ENCODE measurements at places on chromosomes 5 and 9.

DNA sequence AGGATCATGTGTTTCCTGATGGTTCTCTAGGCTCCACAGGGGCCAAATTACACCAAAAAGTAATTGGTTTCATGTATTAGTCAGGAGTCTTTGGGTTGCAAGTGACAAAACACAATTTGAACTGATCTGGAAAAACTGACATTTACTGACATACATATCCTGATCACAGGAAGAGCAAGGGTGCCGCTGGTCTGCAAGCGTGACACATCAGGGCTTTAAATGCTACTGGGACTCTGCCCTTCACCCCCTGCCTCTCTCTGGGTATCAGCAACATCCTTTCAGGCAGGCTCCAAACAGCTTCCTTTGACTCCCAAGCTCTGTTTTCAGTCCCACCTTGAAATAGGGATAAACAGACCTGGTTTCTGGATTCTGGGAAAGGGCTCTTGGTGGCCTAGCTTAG lies 197.5 kb downstream of the PALM2AKAP2 start:
- no peak for DNase-seq

DNA sequence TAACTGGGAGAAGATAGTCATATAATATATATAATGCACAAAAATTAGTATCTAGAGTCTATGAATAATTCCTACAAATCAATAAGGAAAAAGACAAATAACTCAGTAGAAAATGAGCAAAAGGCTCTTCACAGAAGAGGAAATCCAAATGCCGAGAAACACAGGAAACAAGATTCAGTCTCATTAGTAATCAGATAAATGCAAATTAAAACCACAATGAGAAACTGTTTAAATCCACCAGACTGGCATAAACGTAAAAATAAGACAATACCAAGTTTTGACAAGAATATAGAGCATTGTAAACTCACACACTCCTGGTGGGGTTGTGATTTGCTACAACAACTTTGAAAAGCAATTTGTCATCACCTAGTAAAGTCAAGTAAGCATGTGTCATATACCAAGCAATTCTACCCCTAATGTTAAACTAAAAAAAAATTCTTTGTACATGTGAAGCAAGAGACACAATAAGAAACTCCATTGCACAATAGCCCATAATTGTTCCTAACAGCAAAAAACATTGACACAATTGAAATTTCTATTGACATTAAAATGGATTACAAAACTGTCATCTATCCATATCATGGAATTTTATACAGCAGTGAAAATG lies 21.0 kb upstream of the UBLCP1 start:
- DNase-seq, result no peak

DNA sequence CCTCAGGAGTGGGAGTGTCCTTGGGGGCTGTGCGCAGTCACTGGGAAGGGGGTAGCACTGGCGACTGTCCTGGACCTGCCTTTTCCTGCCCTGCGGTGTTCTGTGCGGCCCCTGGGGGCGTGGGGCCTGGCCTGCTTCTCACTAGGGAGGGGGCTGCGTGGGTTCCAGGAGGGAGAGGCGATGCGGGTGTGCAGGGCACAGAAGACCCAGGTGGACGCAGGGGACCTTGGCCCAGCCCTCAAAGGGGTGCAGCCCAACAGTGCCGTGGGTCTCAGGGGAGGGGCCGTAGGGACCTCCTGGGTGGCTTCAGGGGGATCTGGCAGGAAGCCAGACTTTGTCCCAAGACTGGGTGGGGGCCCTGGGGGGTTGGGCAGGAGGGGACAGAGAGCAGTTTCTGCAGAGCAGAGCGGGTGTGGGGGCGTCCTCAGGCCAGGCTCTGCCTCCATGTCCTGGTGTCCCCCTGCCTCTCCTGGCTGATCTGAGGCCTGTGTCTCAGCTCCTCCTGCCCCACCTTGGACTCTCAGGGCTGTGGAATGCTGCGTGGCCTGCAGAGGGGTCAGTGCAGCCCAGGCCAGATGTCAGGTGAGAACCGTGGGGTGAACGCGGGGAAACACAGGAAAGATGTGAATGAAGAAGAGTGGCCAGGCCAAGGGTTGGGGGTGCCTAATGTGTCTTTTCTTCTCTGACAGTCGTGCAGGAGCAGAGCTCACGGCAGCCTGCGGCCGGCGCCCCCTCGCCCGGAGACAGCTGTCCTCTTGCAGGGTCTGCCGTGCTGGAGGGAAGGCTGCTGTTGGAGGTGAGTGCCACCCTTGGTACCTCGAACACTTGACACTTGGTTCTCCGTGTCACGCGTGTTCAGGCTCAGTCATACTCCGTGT lies 54.6 kb downstream of the AHRR start:
- no peak for DNase-seq

GRCh38 chr9:101462558-101462957 lies 27.0 kb upstream of the ALDOB start:
- no peak for DNase-seq

DNA sequence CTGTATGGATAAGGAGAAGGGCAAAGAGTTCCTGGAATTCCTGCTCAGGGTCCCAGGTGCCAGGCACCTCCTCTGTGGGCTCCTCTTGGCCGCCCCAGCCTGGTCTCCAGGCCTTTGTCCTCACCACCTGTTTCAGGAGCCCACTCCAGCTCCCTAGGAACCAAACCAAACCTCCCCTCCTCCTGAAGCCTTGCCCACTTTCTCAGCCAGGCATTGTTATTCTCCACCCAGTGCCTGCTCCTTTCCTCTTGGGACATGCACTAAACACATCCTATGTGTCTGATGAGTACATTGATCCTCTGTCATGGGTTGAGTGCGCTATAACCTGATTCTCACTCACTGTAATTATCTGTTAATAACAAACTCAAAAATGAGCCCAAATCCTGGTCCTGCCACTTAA lies 189.8 kb downstream of the SPOCK1 start:
- no peak for DNase-seq

DNA sequence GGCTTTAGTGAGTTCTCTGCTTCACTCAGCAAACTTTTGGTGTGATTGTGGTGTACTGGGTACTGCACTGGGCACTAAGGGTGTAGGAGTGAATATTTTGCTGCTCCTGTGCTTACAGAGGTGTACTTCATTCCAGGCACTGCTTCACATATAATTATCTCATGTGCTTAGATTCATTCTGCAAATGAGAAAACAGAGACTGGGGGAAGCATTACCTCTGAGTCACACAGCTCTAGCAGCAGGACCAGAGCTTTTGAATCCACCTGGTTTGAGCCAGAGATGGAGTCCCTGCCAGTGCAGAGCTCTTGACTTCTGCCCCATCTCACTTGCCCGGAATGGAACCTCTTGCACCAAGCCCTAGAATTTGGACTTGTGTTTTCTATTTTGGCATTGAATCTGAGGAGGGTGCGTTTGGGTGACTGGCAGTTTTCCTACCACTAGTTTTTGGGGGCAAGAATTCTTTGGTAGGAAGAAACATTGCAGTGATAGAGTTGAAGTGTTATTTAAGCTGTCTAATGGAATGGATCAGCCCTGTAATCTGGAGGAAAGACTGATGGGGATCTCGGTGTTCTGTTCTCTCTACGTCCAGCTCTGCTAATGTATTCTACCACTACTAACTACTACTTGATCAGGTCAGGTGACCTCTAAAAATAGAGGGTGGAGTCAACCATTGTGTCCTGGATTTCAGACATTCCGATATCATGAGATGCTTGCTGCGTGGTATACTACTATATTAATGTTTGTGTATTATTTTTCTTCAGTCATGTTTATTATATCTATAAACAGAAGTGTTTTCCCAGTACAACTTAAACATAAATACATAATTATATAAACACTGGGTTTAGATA lies 2.5 kb downstream of the ARHGAP26 start:
- no peak for DNase-seq

DNA sequence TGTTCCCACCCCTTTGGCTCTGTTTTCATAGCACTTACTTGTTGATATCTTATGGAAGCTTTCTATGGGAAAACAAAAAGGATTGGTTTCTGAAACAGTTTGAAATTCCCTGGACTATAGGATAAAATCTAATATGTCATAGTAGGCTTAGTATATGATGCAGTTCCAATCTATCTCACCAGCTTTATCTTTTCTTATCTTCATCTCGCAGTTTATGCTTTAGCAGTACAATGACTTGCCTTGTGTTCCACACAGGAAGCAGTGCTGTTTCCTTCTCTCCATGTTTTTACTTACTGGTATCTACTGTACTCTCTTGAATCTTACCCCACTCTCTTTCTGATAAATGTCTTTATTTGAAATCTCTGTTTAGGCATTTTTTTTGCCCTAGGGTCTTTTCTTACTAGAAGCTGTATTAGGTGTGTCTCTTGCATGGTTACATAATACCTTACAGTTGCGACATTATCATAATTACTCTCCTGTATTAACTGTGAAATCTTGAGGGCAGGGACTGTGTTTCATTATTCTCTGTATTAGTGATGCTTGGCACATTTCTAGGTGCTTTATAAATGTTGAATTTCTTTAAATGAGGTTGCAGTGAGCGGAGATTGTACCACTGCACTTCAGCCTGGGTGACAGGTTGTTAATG lies 76.3 kb downstream of the FOCAD start:
- DNase-seq, result no peak

- DNase-seq, result no peak
Measured at GRCh38 chr9:13717322-13718054, 438.0 kb upstream of the MPDZ start.
